ENCODE measurements at places on chromosomes 1 and 21.

DNA sequence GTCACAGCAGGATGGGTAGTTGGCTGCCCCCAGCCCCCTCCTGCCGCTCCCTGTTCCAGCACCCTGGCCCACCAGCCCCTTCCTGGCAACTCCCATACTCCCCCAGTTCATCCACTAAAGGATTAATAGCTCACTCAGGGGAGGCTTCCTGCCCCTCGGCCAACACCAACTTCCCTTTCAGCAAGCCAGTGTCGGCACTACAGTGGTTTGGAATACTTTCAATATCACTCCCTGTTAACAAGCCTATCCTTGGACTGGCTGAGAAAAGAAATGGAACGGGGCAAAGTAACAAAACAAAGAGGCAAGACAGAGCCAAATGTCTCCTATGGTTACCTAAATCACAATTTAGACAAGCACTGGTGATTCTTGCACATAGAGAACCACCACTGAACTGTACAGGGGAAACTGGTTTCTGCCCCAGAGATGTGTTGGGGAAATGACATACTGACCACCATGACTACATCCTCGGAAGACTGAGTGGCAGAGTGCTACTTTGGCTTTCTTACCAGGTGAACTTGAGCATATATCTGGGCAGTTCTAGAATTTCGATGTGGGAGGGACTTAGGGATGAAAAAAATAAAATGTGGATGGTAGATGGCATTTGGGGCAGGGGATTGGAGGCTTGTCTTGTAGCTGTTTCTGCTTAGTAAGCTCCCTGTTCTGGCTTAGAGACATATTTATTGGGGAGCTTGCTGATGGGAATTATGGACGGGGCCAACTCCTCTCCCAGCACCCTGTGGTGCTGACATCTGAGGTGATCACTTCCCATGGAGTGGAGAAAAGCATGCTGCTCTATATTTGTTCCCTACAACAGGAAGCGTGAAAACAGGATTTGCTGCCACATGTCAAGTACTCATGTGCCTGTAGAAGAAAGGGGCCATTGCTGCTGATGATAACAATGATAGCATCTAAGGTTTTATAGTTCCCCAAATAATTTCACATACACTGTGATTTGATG, 7.1 kb upstream of the CAPN2 start:
- DNase-seq, result no peak

DNA sequence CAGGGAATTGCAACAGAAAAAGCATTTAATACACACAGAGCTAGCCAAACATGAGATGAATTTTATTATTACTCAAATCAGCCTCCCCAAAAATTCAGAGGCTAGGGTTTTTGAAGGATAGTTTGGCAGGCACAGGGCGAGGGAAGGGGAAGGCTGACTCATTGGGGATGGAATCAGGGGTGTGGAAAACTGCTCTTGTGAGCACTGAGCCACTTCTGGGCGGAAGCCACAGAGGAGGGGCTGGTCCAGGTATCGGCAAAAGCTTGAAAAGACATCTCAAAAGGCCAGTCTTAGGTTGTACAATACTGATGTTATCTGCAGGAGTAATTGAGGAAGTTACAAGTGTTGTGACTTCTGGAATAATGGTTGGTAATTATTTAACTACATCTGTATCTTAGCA, 109.4 kb downstream of the TLR5 start:
- no peak for DNase-seq

GRCh38 chr1:171983584-171983983, 142.3 kb downstream of the DNM3 start:
- no peak for DNase-seq

GRCh38 chr1:196933531-196934189, 9.9 kb upstream of the CFHR2 start:
- DNase-seq, result no peak

DNA sequence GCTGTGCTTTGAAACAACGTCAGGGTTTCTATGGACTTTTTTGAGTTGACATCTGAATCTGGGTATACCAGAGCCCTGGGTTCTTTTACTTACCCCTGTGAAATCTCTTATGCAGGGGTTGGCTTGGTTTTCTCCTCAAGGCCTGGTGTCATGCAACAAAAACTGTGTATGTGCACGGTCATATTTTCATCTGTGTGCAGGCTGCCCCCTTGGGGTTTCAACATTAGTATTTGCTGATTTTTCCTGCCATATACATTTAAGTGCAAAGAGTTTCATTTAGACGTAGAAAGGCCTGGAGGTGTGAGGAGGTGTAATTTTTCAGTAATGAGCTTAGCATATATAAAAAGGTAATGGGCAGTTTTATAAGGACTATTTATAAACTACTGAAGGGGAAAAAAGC, 22.0 kb upstream of the ZBTB18 start:
- no peak for DNase-seq

DNA sequence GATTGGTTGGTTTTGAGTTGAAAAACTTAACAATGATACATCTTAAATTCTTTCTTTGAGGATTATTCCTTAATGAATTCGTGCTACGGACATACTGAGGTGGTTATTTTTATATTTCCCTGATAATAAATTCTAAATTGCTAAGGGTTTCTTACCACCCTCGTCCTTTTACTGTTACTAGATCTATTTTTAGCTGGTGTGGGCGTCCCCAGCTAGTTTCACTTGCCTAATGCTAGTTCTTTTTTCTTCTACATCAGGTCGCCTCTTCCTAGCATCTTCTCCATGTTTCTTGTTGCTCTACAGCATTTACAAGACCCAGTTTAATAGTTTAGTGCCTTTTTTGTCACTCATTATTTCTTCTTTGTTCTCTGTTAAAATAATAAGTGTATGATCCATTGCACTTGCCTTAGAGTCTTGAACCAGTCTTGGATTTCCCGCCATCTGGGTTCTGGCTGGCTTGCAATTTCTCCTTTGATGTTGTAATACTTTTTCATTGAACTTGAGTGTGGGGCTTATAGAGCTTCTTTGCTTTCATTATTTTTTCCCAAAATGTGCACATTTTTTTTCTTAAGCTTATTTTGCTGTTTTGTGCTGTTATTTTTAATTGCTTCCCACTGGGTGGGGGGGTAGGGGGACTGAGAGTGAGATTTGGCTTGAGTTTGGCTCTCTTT, 677 bp upstream of the HSD11B1 start:
- no peak for DNase-seq

DNA sequence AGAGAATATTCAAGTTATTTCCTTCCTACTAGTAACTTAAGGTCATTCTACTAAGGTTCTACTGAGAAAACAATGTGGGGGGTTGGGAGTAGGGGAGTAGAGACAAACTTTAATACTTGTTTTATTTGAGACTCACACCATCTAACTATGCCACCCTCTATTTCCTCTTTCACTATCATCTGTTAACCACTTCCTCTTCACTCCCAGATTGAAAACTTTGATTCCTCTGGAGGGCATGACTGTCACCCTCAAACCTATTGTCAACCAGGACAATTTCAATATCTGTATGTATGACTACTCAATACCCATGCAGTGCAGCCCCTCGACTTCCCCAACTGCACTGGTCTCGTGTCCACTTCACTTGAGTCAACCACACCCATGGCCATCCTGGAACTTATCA, 165.6 kb upstream of the POGK start:
- no peak for DNase-seq

DNA sequence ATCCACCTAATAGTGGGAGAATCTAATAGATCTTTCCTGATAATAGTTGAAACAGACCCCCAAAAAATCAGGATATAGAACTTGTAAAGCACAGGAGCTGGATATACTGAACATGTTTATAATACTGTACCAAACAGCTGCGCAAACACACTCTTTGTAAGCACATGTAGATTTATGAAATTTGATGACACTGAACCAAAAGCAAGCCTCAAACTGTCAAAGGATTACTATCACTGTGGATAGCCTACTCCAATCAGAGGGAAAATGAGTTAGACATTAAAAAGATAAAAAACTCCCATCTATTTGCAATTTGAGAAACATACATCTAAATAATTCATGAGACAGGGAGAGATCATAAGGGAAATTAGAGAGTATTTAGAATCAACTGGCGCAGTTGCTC, 26.1 kb downstream of the RCAN3 start:
- no peak for DNase-seq

DNA sequence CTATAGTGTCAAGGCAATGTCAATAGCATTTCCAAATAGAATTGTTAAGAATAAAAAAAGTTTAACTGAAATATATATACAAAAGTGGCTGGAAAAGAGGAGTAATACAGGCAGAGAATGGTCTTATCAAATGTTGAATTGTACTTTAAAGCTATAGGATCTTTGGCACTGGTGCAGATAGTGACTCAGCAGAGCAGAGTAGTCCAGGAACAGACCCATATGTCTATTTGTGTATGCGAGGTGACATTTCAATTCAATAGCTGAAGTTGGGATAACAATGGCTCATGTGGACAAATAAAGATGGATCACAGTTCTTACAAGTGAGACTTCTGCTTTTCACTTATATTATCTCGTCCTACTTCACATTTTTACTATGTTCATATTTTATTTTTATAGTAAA, 543.0 kb upstream of the B3GALT2 start:
- DNase-seq, result no peak

DNA sequence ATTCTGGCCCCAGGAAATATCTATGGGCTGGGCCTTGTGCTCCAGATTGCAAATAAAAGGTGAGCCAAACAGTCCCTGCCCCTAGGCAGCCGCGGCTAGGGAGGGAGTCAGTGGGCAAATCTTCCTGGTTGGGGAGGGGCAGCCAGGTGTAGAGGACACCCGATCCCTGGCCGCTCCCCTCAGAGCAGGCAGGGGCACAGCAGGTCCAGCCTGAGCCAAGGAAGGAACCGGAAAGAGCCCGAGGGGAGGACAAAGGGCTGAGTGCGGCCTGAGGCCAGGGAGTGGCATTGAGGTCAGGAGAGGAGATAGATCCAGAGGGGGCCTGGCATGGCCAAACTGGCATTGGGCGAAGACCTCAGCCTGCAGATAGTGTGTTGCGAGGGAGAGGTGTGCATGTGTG, 36.6 kb upstream of the ARF1 start:
- no peak for DNase-seq

- no peak for DNase-seq
Observed at GRCh38 chr1:226349801-226350518, 41.0 kb upstream of the LIN9 start.

- no peak for DNase-seq
Observed at GRCh38 chr1:203776636-203777035, 11.7 kb downstream of the LAX1 start.

GRCh38 chr1:88649932-88650331, 34.1 kb upstream of the PKN2 start:
- DNase-seq, result no peak

GRCh38 chr1:45499415-45499769, 481 bp downstream of the CCDC163 start:
- no peak for DNase-seq

GRCh38 chr1:192140382-192140781, 17.9 kb upstream of the RGS18 start:
- no peak for DNase-seq
